AG08396 (cell line): ENCODE measurements at places on chromosomes 2 and 18.

- DNase-seq, result no peak
Observed at GRCh38 chr18:53261241-53261640, 921.2 kb downstream of the DCC start.

DNA sequence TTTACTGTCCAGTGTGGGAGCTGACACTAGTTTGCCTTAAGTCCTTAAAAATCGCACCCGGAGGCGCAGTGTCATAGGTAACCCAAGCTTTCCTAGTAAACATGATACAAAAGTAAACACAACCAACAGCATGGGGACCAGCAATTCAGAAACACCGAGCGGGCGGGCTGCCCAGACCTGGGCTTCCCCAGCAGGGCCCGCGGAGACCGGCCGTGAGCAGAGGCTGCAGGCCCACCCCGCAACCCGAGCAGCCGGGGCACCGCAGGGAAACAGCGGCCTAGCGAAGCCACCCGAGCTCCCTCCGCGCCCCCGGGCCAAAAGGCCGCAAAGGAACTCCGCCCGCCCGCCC, 296 bp downstream of the TTC21B start:
- peak; percentile 72 for DNase-seq

- no peak for DNase-seq
Observed at GRCh38 chr2:134367213-134367612, 113.3 kb downstream of the MGAT5 start.

- DNase-seq, result no peak
Observed at GRCh38 chr2:61948661-61949457, 43.4 kb downstream of the COMMD1 start.

GRCh38 chr2:100611079-100612029, 48.6 kb downstream of the PDCL3 start:
- DNase-seq, result no peak

DNA sequence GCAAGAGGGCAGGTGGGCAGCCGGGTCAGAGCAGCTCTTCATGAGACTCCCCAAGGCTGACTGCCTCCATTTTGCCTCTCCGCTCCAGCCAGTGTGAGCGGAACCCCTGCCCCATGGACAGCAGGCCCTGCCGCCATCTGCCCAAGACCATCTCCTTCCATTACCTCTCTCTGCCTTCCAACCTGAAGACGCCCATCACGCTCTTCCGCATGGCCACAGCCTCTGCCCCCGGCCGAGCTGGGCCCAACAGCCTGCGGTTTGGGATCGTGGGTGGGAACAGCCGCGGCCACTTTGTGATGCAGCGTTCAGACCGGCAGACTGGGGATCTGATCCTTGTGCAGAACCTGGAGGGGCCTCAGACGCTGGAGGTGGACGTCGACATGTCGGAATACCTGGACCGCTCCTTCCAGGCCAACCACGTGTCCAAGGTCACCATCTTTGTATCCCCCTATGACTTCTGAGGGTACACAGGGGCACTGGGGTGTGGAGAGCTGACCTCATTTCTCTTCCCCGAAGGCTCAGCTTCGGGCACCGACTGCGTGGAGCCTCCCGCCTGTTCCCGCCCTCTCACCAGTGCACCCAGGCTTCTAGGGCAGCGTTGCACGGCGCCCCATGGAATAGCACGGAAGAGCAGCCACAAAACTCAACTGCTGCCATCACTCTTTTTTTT, 49.0 kb downstream of the FBLN7 start:
- DNase-seq, result no peak

DNA sequence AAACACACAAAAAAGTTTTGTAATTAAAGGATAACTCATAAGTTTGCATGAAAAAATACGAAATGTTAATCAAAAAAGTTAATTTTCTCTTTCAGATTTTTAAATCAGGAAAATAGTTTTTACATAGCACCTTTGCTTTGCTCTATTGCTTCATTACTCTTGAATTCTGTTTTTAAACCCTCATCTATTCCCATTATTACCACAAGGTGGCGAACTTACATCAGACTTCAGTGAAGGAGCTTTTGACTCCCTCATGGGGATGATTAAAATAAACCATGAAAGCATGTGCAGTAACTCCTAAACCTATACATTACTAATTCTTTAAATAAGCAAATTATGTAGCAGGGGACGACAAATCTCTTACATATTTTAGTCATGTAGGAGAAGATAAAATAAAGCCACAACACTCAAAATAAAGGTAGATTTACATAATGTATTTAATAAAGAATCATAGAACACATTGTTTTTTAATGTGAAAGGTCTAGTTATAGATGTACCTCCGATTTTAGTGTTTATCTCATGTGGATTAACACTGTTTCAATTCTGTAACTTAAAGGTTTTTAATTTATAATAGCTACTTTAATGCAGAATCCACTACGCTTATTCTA, 105.2 kb downstream of the NETO1 start:
- DNase-seq, result peak; percentile 38

GRCh38 chr18:21663578-21663977, 41.0 kb downstream of the ABHD3 start:
- no peak for DNase-seq

DNA sequence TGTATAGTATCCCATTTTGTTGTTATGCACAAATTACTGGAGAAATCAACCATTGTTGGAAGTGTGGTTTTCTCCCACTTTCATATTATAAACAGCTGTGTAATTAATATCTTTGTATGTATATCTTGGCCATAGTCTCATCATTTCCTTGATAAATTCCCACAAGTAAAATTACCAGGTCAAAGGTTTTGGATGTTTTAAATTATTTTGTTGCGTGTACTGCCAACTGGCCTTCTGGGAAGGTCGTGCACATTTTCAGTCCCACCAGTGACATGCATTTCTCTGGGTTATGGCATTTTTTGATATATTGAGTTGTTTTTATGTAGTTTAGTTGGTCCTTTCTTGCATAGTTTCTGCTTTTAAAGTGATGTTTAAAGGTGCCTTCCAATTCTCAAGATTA, 41.5 kb downstream of the TSHZ1 start:
- no peak for DNase-seq

DNA sequence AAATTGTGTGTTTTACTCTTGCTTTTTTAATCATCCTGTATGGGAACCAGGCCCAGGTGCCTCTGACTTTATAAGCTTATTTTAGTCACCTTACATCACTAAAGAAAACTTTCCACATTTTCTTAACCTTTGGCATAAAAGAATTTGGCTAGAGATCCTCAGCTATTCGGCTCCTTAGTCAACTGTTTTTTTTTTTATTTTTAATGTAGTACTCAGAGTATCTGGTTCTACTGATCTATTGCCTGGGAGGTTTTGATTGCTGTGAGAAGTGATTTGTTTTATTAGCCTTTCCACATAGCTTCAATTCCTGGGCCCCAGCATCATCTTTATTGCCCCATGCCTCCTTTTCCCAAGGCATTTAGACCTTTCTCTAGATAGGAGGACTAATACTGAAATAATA, 121.0 kb downstream of the MYO1B start:
- peak; percentile 21 for DNase-seq

DNA sequence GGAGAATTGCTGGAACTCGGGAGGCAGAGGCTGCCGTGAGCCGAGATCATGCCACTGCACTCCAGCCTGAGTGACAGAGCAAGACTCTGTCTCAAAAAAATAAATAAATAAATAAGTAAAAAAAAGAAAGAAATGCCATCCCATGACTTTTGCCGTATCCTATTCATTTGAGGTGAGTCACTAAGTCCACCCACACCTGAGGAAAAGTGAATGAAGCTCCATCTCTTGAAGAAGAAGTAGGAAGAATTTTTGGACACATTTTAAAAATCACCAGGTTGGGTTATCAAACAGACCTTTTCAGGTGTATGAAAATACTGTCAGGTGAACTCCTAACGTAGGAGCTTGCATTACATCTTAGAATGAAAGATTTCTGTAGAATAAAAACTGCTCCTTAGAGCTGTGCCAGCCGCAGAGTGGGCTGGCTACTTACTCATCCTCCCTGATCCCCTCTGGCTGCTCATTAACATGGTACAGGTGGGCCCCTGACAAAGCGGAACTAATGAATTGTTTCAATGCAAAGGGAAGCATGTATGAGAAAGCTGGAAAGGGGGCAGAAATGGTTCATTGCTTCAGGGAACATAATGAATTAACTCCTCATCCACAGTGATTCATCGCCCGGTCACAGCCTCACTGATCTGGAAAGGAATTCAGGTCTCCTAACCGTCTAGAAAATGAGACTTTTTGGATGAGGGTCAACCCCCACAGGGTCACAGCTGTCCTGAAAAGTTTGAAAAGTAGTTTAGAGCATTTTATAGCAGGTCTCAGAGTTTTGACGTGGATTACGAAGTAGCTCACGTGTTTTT, 191.4 kb downstream of the SPP2 start:
- peak; percentile 54 for DNase-seq

- DNase-seq, result no peak
Observed at GRCh38 chr18:60676815-60677214, 304.2 kb upstream of the MC4R start.

DNA sequence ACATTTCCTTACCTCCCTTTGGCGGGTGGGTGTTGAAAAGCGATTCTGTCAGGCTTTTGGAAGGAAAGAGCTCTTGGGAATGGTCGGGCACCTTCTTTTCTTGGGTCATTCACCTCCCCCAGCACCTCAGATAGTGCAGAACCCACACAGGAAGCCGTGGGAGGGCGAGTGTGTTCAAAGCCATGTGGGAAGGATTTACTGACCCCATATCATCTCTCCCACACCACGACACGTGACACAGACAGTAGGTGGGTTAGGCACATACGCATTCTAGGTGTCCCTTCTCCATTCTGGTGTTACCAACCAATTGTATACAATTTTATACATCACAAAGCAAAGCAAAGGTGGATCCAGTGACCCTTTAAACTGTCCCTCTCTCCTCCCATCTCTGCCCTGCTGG, 263.7 kb upstream of the REV1 start:
- no peak for DNase-seq

DNA sequence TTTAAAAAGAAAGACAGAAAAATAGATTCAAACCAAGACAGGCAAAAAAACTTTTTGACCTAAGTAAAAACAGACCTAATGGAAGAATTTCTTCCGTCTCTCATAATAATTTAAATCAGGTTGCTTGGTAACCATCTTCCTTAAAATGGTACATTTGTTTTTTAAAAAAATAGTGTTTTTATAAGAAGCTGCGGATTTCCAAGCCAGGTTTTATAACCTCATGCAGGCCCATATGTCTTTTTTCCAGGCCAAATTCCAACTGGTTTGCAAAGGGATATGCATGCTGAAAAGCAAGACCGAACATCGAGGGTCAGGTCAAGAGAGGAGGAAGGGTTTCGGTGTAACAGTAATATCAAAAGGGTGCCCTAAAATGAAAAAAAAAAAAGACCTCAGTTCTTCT, 172.9 kb downstream of the MAIP1 start:
- DNase-seq, result no peak

DNA sequence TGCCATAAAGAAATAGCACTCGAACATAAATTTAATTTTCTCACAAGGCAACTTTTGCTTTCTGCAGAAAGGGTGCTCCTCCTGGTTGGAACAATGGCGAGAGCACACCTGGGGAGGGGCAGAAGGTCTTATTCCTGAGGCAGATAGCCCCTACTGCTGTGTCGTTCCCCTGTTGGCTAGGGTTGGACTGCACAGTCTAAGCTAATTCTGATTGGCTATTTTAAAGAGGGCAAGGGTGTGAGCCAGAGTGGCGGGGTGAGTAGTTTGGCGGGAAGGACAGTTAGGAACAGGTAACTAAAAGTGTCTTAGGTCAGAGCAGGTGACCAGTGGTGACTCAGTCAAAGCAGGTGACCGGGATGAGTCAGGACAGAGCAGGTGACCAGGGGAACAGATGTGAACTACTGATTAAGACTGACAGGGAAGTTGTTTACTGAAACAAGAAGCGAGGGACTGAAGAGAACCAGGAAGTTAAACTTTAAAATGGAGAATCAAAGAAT, 49.7 kb upstream of the AGAP1 start:
- DNase-seq, result no peak

GRCh38 chr2:60502144-60502543, 51.3 kb downstream of the BCL11A start:
- no peak for DNase-seq

DNA sequence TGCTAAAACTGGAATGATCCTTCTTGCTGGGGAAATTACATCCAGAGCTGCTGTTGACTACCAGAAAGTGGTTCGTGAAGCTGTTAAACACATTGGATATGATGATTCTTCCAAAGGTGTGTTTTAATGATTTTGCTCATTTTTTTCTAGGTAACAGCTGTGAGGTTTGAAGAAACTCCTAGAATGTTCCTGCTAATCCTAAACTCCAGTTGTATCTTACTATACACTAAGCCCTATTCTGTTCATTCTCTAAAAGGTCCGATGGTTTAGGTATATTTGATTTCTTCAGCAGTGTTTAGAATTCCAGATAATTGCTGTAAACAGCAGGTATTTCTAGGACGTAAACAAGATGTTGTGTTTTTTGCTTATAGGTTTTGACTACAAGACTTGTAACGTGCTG, 2.3 kb downstream of the MAT2A start:
- no peak for DNase-seq

DNA sequence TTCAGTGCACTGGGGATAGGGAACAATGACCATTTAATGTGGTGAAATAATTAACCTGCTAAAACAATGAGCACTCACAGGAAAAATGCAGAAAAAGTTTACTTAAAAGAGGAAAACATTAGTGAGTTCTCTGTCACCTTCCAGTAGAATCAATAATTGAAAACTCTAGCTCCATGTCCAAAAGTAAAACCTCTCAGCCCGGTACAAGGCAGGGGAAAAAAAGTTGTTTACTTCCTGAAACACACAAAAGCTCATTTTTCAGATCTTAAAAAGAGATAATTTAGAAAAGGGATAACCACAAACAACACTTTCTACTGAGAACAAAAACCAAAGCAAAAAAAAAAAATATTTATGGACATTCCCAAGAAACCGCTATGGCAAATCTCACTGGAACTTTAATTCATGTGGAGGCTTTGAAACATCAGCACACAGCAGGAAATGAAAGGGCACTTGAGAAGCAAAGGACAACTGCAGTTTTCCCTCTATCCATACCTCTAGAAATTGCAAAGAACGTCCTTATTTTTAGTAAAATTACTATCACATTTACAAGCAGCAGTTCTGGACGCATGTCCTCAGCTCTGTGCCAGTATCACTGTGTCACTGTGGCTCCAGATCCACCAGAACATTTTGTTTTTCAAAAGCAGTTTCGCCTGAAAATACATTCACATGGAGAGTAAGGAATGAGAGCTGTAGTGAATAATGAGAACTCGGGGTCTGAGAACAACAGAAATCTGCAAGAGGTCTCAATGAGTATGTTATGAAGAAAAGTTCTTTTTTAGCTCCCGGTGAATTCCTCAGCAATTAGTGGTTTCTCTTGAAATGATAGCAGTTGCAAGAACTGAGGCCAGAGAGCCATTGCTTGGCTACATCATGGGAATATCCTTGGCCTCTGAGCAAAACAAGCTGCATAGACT, 44.7 kb upstream of the DNAH7 start:
- peak; percentile 24 for DNase-seq

DNA sequence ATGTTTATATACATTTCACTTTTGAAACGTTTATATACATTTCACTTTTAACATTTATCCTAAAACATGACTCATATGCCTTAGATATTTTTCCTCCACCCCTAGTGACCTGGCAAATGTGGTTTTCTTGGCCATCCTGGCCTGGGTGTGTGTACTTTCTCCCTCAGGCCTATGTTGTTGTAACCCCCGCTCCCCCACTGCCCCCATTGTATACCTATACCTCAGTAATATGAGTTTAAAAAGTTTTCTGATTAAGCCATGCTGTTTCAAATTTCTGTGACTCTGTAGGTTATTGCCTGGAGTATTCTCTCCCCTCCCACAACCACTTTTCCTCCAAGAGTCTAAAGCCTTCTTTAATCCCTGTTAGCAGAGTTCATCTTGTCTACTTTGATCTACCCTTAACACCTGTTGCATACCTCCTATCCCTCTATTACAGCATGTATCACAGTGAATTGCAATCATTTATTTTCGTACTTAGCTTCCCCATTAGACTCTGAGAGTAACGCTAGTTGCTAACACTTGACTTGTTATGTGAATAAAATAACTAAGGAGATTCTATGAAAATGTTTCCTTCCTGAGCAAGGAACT, 67.9 kb downstream of the LCLAT1 start:
- DNase-seq, result no peak
